Osteoblast (primary cell): ENCODE measurements at places on chromosomes 16 and 17. TPM values are rescaled to one million over a fixed set of nuclear protein-coding genes. Genes with fewer than 3 reads are reported as not detected.

SCNN1B gene
- total RNA-seq, result not detected in 2 replicates

NXN gene
- 60.7 and 68.8 TPM in 2 replicates for total RNA-seq

SCN4A gene
- total RNA-seq, result under 0.01 TPM in 1 of 2 replicates, not detected in the other

PIP4K2B gene
- 48.1 and 65.4 TPM in 2 replicates for total RNA-seq

CCL23 gene
- total RNA-seq, result not detected in 2 replicates

NME2 gene
- total RNA-seq, result 512 and 524 TPM in 2 replicates

LITAFD gene
- total RNA-seq, result not detected in 2 replicates

PRAC1 gene
- 0.88 TPM in 1 of 2 replicates, not detected in the other for total RNA-seq

VEZF1 gene
- 51.9 and 58.6 TPM in 2 replicates for total RNA-seq

SRCIN1 gene
- not detected in 2 replicates for total RNA-seq

YPEL2 gene
- total RNA-seq, result 24.2 and 28.3 TPM in 2 replicates

PMFBP1 gene
- total RNA-seq, result under 0.01 and 0.59 TPM in 2 replicates

GOSR2 gene
- total RNA-seq, result 43.9 and 44.9 TPM in 2 replicates

PDP2 gene
- 11.5 and 13.8 TPM in 2 replicates for total RNA-seq

KRT31 gene
- total RNA-seq, result not detected in 2 replicates

ADAD2 gene
- total RNA-seq, result under 0.01 TPM in 1 of 2 replicates, not detected in the other

ACE gene
- 10.1 and 17.7 TPM in 2 replicates for total RNA-seq

C16orf96 gene
- under 0.01 TPM in 1 of 2 replicates, not detected in the other for total RNA-seq

DOK4 gene
- total RNA-seq, result 27.1 and 29.0 TPM in 2 replicates

GDPD1 gene
- 1.1 and 2.4 TPM in 2 replicates for total RNA-seq

MYL11 gene
- total RNA-seq, result not detected in 2 replicates

VASN gene
- total RNA-seq, result 202 and 217 TPM in 2 replicates

CCL14 gene
- total RNA-seq, result not detected in 2 replicates

SLC5A10 gene
- not detected in 2 replicates for total RNA-seq

NKD1 gene
- total RNA-seq, result under 0.01 TPM in 2 replicates

CSH1 gene
- total RNA-seq, result not detected in 2 replicates

CHMP6 gene
- total RNA-seq, result 21.4 and 21.8 TPM in 2 replicates

ASGR1 gene
- total RNA-seq, result 0.88 and 1.1 TPM in 2 replicates

DNASE1L2 gene
- total RNA-seq, result 0.72 and 0.88 TPM in 2 replicates

CCL8 gene
- total RNA-seq, result 0.36 TPM in 1 of 2 replicates, not detected in the other

PTRH2 gene
- 8.0 and 14.7 TPM in 2 replicates for total RNA-seq

CD300C gene
- total RNA-seq, result under 0.01 TPM in 1 of 2 replicates, not detected in the other

DNAAF1 gene
- 0.29 and 0.36 TPM in 2 replicates for total RNA-seq

SLC52A1 gene
- total RNA-seq, result not detected in 2 replicates

SYNGR3 gene
- total RNA-seq, result under 0.01 and 0.59 TPM in 2 replicates
